ENCODE measurements at places on chromosomes 2 and 18.

GRCh38 chr2:227884511-227884947 lies 13.1 kb downstream of the DAW1 start:
- peak; percentile 16 for DNase-seq

DNA sequence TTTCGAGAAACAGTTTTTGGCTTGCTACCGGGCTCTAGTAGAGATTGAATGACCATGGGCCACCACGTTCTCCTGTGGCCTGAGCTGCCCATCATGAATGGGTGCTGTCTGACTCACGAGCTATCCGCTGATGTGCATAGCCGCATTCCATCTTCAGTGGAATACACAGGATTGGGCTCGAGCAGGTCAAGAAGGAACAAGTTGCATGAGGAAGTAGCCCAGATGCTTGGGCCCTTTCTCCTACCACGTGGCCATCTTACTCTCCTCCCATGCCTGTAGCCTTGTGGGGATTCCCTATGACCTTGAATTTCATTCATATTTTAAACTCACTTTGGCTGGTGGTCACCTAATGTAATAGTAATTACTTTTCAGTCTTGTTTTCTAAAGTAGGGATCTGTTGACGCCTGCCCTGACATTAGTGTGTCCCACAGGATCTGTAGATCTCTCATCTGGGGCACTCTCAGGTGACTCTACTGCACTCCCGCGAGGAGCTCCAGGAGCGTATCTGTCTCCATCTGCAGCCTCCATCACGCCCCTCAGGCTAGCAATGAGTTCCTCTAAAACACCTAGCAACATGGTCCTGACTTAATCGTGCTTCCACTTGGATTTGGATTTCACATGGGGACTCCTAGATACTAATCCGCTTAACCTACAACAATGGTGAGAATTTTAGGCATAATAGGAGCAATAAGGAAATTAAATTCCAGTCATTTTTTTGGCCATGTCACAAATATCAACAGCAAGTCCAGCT lies 67.8 kb downstream of the PSMG2 start:
- DNase-seq, result no peak

DNA sequence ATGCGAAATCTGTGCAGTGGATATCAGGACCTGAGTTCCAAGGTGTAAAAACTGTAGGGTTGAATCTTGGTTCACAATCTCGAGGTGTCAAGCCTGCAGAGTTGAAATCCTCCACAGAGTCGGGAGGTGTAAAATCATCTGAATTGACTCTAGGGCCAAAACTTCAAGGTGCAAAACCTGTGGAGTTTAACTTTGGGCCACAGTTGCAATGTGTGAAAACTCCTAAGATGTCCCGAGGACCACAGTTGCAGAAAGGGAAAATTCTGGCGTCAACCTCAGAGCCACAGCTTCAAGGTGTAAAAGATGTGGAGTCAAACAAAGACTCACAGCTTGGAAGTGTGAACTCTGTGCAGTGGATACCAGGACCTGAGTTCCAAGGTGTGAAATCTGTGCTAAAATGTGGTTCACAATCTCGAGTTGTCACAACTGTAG lies 9.8 kb upstream of the ZNF512 start:
- no peak for DNase-seq

DNA sequence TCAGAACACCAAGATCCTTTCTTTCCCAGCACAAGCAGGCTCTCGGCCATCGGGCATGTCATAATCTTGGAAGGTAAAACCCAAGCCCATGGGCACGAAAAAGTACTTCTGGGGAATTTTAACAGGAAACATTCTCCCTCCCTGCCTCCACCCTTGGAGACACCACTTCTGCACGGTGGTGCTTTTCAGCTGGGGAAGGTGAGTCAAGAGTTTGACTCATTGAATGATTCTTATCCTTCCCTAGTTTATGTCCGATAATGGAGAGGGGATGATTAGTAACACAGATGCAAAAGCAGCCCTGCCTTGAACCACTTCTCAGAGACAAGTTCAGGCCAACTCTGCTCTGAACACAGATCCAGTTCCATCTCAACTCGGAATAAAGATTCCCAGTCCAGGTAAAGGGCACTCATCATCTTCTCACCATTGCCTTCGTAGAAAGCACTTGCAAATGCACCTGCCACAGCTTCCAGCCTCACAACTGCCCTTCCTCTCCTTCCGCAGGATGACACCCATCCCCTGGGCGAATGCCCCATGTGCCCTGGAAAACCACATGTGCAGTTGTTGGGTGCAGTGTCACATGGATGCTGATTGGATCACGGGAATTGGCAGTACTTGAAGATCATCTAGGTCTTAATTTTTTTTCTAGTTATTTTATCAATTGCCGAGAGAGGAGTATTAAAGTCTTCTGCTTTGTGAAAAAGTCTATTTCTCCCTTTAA lies 136.2 kb downstream of the PXDN start:
- DNase-seq, result no peak

GRCh38 chr2:2102866-2103653 lies 228.0 kb downstream of the MYT1L start:
- no peak for DNase-seq

DNA sequence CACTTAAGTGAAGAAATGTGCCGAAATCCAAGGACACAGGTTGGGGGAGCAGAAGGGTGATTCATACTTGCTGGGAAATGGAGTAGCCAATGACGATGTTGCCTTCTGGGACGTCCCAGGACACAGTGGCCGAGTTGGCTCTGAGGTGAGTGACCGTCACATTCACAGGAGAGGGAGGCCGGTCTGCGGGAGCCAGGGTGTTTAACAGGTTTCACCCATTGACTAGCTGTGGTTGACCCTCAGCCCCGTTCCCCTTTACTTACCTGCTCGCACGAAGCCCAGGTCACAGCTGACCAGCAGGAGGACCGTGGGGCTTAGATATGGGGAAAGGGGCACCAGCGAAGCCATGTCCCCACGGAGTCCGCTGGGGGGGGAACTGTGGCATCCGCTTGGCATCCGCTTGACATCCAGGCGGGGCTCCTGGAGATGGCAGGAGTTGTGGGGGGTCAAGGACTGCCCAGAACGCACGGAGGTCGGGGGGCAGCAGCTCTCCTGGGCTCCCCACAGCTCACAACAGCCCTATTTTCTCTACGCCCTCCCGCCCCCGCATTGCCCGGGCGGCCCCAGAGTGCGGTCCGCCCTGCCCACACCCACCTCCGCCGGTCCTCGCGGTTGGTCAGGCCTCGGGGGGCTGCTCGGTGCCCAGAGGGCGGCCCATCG lies 586 bp downstream of the FNDC4 start:
- DNase-seq, result no peak

GRCh38 chr2:169393068-169393590 lies 30.8 kb upstream of the LRP2 start:
- no peak for DNase-seq

DNA sequence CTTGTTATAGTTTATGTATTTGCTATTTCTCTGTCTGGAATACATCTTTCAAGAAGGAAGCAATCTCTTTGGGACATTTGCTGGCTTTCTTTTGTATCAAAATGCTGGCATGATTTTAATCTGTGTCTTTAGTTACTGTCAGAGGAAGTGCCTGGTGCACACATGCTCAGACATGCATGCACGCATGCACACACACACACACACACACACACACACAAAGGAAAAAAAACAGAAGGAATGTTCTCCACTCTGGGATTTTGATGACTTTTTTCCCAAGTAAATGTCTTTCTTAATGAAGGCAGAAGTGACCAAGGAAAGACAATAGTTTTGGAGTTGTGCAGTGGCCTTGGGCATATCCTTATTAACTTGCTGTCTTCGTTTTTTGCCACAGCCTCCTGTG lies 6.7 kb downstream of the GNAL start:
- DNase-seq, result no peak

DNA sequence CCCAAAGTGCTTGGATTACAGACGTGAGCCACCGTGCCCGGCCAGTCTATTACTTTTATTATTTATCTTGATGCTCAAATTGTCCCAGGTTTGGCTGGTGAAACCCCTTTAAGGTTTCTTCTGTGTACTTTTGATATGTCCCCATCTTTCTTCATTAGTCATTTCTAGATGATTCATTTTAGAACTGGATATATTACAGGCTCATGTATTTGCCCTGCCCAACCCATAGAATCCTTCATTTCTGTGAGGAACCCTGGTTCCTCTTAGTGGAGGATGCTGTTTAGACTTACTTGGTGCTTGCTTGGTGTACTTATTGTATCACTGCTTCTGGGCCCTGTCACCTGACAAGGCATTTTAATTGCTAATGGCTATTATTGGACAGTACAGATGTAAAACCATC lies 40.1 kb downstream of the KCMF1 start:
- no peak for DNase-seq

GRCh38 chr2:233380132-233380895 lies 26.0 kb downstream of the DGKD start:
- no peak for DNase-seq

DNA sequence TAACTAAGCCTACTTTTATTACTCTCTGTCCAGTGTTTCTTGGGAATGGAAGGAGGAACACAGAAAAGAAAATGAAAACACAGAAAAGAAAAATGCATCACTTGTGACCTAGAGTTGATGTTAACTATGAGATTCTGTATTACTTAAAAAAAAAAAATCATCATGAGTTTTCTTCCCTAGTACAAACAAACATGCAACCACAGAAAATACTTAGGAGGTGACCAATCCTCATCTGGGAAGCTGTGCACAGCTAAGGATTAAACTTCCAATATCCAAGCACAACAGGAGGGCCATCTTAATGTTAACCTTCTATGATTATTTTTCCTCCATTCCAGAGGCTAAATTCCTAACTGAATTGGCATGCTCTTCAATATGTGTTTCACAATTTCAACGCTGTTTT lies 1140.4 kb downstream of the LRP1B start:
- DNase-seq, result no peak

DNA sequence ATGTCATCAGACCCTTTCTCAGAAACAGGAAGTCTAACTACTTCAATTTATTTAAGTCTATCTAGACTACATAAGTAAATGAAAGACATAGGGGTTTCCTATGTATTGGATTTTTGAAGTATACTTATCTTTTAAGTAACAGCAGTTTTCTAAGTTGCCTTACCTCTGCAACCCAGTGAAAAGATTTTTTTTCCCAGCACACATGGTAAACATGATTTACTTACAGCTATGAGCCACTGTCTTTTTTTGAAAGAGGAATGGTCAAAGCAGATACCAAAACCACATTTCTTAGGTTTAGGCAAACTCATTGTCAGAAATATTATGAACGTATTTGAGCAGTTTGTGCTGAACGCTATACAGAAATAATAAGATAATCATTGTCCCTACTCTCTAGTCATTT lies 78.7 kb upstream of the OTX1 start:
- no peak for DNase-seq

- no peak for DNase-seq
Measured at GRCh38 chr2:96138179-96139145, at the start of gene ASTL. Gene ASTL, minus strand, starts transcription at chr2:96138502. Its CDS starts 66 bp downstream, at chr2:96138436.

DNA sequence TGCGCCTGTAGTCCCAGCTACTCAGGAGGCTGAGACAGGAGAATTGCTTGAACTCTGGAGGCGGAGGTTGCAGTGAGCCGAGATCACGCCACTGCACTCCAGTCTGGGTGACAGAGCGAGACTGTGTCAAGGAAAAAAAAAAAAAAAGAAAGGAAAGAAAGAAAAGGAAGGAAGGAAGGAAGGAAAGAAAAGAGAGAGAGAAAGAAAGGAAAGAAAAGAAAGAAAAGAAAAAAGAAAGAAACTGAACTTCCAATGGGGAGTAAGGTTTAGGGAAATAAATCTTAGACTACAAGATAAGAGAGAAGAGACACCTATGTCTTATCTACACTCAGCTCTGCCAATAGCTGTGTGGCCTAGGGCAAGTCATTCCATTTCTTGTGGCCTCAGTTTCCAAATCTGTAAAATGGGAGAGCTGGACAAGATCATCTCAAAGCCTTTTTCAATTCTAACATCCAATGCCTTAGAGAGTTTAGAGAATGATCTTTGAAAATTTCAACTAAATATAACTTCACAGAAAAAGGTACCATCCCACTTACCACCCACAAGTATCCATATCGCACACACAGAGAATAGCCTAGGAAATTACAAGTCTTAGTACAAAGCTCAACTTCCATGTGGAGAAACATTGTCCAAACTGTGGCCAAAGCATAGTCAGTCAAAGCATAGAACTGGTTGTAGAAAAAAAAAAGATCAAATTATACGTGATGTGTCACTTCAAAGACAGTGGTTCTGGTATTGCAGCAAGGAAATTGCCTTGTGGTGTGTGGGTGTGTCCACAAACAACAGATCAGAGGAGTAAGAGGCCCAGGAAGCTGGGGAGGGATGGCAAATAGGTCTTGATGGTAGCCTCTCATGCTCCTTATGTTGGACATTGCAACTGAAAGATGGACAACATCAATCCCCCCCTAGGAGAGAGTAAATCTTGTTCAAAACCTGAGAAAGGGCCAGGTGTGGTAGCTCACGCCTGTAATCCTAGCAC lies 42.4 kb downstream of the SLC14A2 start:
- DNase-seq, result no peak

DNA sequence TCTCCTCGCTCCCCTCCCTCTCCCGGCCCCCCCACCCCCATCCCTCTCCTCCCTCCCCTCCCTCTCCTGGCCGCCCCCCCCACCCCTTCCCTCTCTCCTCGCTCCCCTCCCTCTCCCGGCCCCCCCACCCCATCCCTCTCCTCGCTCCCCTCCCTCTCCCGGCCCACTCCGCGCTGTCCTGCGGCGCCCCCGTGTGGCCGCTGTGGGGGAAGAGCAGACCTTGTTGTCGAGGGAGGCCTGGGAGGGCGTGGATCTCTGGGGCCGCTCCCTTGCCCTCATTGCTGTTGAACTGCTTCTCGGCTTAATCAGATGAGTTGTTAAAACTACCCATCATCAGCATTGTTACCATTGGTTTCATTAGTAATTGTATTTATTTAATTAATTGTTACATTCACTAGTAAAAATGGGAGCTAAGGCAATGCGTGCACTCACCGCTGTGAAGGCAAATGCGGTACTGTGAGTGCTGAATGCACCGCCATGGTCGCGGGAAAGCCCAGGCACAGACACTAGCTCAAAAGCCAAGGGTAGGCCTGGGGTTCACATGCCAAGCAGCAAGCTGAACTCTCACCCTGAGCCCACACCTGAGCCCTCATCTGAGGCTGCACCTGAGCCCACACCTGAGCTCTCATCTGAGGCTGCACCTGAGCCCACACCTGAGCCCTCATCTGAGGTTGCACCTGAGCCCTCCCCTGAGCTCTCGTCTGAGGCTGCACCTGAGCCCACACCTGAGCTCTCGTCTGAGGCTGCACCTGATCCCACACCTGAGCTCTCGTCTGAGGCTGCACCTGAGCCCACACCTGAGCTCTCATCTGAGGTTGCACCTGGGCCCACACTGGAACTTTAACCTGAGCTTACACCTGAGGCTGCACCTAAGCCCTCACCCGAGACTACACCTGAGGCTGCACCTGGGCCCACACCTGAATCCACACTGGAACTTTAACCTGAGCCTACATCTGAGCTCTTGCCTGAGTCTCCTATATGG lies 8.8 kb downstream of the RTP5 start:
- peak; percentile 52 for DNase-seq

- DNase-seq, result no peak
Measured at GRCh38 chr18:39624961-39625360, 2059.4 kb upstream of the CELF4 start.

DNA sequence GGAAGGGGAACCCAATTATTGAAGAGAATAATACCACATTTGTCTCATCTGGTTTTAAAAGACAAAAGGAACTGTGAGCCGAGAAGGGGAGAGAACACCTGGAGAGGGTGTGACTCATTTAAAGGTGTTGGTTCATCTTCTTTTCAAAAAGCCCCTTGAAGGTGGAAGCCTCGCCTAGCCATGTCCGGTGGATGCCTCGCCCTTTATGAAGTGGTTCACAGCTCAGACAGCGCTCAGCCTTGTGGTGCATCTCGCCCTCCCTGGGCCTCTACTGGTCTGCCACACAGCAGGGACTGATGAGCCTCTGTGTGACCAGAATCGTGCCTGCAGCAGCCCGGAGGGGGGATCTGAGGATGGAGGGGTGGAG lies 290.0 kb upstream of the CXCR4 start:
- no peak for DNase-seq

- DNase-seq, result no peak
Measured at GRCh38 chr2:215403441-215404347, 32.2 kb downstream of the FN1 start.

Data from T-helper 22 cell (primary cell).